ENCODE measurements at places on chromosomes 12 and 14. TPM values are rescaled to one million over a fixed set of nuclear protein-coding genes. Genes with fewer than 3 reads are reported as not detected.

The P2RX4 gene
- total RNA-seq = 59.8 TPM

The RTN1 gene
- total RNA-seq = 0.17 TPM

The KIF26A gene
- 2.0 TPM for total RNA-seq

The FOXN3 gene
- 27.9 TPM for total RNA-seq

The SLC38A4 gene
- total RNA-seq = 1.8 TPM

The GDF3 gene
- total RNA-seq = not detected

The KCNMB4 gene
- total RNA-seq = 0.51 TPM

The NANOG gene
- total RNA-seq = not detected

The ANKRD13A gene
- total RNA-seq = 82.4 TPM

The ADAMTS20 gene
- total RNA-seq = not detected
